WTC11 (cell line): ENCODE measurements at places on chromosomes 2 and 18. TPM values are rescaled to one million over a fixed set of nuclear protein-coding genes. Genes with fewer than 3 reads are reported as not detected.

The STPG4 gene
- total RNA-seq: not detected in 3 replicates

The CTLA4 gene
- 0.31 to 0.44 TPM in 2 of 3 replicates, not detected in the other for total RNA-seq

The SP140 gene
- 0.16 to 0.66 TPM (median 0.37 TPM) in 3 replicates for total RNA-seq

The EN1 gene
- total RNA-seq: not detected in 3 replicates
